Renal cortex interstitium (tissue), 15 donors: ENCODE measurements at places on chromosomes 2 and 18.

GRCh38 chr2:236638707-236639106, 69.1 kb downstream of the ACKR3 start:
- DNase-seq, result no peak

GRCh38 chr2:11680182-11680900, 10.3 kb upstream of the NTSR2 start:
- no peak for DNase-seq

- DNase-seq, result no peak
Measured at GRCh38 chr2:183995632-183996031, 602.7 kb upstream of the ZNF804A start.

GRCh38 chr2:218026676-218027425, 24.1 kb upstream of the TNS1 start:
- DNase-seq, result no peak

DNA sequence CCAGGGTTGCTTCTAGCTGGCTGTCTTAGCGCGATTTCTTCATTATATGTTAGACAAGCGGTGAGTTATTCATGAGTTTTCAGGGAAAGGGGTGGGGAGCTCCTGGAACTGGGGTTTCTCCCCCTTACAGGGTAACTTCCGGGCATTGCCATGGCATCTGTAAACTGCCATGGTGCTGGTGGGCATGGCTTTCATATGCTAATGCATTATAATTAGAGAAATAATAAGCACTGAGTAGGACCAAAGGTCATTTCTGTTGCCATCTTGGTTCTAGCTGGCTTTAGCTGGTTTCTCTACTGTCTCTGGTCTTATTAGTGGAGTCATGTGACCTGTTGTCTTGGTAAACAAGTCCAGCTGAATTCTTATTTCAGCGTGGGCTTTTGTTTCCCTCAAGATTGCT, 5.5 kb upstream of the SNTG2 start:
- DNase-seq, result no peak

DNA sequence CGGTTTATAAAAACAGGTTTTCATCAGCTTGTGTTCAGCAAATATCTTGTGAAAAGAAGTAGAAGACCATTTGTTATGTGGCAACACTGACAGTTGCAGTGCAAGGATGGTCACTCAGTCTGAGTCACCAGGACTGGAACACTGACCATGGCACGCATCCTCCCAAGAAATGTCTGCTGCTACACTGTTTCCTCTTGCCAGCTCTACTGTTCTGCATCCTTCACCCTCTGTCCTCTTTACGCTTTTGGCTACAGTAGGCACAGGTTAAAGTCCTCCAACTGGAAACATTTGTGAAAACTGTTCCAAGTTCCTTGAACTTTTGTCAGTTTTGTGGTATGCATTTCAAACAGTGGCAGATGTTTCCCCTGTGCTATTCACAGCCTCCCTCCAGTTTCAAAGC, 39.4 kb downstream of the OSR1 start:
- DNase-seq, result no peak

GRCh38 chr2:88545118-88545517, 82.1 kb downstream of the EIF2AK3 start:
- no peak for DNase-seq
